ENCODE measurements at places on chromosomes 6 and 20. TPM values are rescaled to one million over a fixed set of nuclear protein-coding genes. Genes with fewer than 3 reads are reported as not detected.

DNA sequence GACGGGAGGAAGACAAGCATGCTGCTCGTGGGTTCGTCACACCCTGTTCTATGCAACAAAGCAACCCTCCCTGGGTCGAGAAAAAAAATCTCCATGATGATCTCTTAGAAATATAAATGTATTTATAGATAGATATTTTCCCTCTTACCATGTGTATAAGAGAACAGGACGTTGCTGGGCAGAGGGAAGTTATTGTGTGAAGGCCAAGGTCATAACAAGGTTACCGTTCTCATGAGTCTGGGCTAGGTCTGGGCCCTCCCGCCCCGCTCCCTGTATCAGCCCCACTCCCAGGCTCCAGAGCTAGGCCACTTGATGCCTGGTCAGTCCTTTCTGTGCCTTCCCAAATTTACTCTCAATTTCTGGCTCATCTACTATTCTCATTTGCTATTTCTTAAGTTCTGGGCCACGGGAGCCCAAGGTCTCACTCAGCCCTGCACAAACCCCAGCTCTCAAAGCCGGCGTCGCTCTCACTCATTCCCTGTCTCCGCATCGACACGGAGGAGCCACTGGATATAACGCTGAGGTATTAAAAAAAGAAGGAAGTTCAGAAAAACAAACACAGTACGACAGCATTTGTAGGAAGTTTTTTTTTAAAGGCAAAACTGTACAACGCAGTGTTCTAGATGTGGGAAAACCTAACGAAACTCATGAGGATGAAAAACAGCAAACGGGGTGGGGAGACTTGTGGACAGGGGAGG lies 96.8 kb downstream of the PSMG4 start:
- H3K27ac ChIP-seq, result peak overlapping the region; percentile 85
- H3K36me3 ChIP-seq, result no peaks in the 10 kb centered on the region
- no peaks in the 10 kb centered on the region for H3K27me3 ChIP-seq
- H3K4me1 ChIP-seq, result peaks cover 64% of the 10 kb centered on the region
- H3K4me3 ChIP-seq, result peak overlapping the region; percentile 38
- DNase-seq, result peak; percentile 79

Gene CLPSL2
- not detected for total RNA-seq

DNA sequence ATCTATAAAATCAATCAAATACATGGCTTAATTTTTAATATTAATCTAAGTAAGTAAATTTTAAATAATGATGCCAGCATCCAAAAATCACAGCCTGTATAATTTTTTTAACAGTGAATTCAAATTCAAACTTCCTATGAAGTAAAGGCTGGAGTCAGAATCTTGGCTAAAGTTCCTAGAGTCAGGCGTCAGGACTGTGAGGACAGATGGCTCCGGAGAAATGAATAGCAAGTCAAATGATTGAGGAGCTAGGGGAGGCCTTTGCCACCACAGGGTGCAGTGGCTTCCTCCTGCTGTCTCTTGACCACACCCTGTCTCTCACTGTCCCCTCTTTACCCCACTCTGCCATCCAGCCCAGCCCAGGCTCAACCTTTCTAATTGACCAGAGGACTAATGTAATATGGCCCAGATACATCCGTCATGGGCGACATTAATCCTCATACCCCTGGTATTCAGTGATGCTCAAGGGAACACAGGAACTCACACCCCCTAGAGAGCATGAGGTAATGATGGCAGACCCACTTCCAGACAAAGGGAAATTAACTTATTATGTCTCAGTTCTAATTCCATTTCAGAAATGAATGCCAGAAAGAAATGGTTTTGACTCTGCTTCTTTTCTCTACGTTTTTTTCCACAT lies 53.4 kb downstream of the OPRM1 start:
- no peaks in the 10 kb centered on the region for H3K27me3 ChIP-seq
- no peak overlapping the region for H3K4me3 ChIP-seq
- no peak for DNase-seq

GRCh38 chr20:62063981-62064769 lies 1.5 kb downstream of the TAF4 start:
- H3K27ac ChIP-seq, result peak overlapping the region; percentile 72
- peak; percentile 72 for DNase-seq
- no peaks in the 10 kb centered on the region for H3K27me3 ChIP-seq
- peaks cover 44% of the 10 kb centered on the region for H3K4me1 ChIP-seq

Gene CNR1
- 4.0 TPM for total RNA-seq

GRCh38 chr20:13147971-13148370 lies 73.1 kb upstream of the ISM1 start:
- peaks cover 6% of the 10 kb centered on the region for H3K4me1 ChIP-seq
- H3K4me3 ChIP-seq, result no peak overlapping the region
- no peaks in the 10 kb centered on the region for H3K36me3 ChIP-seq
- DNase-seq, result no peak

Gene LINC00237
- not detected for total RNA-seq

Gene IP6K3
- not detected for total RNA-seq

Gene STMND1
- not detected for total RNA-seq

Gene MYLK4
- total RNA-seq, result 1.3 TPM

GRCh38 chr20:53949319-53949839 lies 121.0 kb downstream of the BCAS1 start:
- H3K27me3 ChIP-seq, result no peaks in the 10 kb centered on the region
- H3K4me1 ChIP-seq, result peaks cover 16% of the 10 kb centered on the region
- peak; percentile 75 for DNase-seq
- no peak overlapping the region for H3K27ac ChIP-seq

DNA sequence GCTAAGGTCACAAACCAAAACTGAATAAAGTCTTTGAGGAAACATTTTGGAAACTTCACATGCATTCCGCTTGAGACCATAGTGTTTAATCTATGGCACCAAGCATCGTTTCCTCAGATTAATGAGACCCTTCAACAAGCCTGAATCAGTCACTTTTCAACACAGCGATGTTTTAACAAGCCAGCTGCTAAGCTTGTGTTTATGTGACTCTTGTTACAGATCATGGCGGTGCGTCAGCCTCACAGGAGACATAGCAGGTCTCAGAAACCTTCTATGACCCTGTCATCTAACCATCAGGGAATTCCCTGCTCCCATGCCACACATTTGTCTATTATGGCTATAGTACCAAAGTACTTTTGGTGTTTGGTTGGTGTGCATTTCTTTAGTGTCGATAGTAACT lies 57.2 kb downstream of the MTFR2 start:
- DNase-seq, result no peak
- H3K27ac ChIP-seq, result no peak overlapping the region
- no peaks in the 10 kb centered on the region for H3K27me3 ChIP-seq
- H3K4me3 ChIP-seq, result no peak overlapping the region

DNA sequence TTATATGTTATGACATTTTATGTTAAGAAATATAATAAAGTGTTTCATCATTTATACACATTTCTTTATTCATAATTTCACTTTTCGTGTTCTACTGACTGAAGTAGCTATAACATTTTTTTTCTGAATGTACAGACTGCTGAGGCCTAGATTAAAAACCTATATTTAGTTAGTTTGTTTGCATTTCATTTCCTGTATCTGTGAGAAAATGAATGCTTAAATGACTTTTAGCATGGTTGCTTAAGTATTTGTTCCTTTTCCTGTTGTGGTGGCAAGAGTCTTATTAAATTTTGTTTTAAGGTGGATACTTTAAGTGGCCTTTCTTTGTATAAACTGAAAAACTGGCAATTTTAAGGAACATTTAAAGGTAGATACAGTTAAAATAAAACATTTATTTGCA lies 779.7 kb upstream of the MAN1A1 start:
- no peak for DNase-seq
- H3K4me1 ChIP-seq, result no peaks in the 10 kb centered on the region
- no peaks in the 10 kb centered on the region for H3K36me3 ChIP-seq

Gene ENPP4
- total RNA-seq, result 2.6 TPM

GRCh38 chr20:17896193-17896723 lies 72.3 kb downstream of the SNX5 start:
- peak overlapping the region; percentile 79 for H3K27ac ChIP-seq
- peak; percentile 45 for DNase-seq
- no peaks in the 10 kb centered on the region for H3K27me3 ChIP-seq
- no peaks in the 10 kb centered on the region for H3K36me3 ChIP-seq

DNA sequence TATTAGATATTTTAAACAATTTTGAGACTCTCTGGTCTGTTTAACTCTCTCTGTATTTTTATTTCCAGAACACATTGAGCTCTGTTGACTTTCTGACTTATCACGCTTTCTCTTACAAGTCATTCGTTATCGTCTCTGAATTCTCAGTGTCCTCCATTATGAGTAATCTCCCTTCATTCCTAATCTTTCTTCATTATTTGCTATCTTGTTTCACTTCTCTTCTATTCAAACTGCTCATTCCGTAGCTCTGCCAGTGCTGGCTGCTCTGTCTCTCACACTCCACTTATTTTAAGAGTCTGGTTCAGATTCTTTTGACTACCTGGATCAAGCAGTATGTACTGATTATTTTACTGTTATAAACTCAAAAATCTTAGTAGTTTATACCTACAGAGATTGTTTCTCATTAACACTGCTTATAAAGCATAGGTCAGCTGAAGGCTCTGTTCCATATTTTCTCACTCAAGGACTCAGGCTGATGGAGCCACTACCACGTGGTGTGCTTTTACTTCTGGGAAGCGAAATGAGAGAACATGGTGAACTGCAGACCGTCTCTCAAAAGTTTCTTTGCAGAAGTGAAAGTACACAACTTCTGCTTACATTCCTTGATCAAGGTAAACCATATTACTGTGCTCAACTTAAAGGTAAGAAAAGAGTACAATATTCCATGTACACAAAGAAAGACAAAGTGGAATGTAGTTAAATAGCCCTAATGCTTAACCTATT lies 485.2 kb downstream of the GRIK2 start:
- DNase-seq, result no peak
- H3K4me3 ChIP-seq, result no peak overlapping the region
- H3K27ac ChIP-seq, result no peak overlapping the region
- no peaks in the 10 kb centered on the region for H3K4me1 ChIP-seq
- H3K27me3 ChIP-seq, result no peaks in the 10 kb centered on the region

Gene UNC5CL
- total RNA-seq, result 84.8 TPM

Gene EYA2
- total RNA-seq, result 1.8 TPM

Gene PAX1
- not detected for total RNA-seq

Gene BPIFB1
- 51.1 TPM for total RNA-seq

Gene FOXS1
- total RNA-seq, result not detected

DNA sequence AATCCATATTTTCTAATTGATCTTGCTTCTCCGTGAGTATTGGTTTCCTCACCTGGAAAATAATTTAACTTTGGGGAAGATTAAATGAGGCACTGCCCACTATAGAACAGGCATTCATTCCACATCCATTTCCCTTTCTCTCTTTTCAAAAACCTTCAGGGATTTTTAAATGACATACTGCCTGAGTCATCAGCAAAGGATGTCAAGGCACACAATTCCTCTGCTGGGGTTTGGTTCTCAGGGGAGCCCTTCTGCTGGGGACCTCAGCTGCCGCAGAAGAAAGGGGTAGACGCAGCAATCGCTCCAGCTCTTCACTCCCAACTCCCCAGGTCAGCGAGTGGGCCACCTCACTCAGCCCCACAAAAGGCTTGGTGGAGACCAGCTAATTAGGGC lies 90.7 kb upstream of the BACH2 start:
- peaks cover 19% of the 10 kb centered on the region for H3K27me3 ChIP-seq
- no peak overlapping the region for H3K4me3 ChIP-seq
- no peaks in the 10 kb centered on the region for H3K4me1 ChIP-seq
- no peak overlapping the region for H3K27ac ChIP-seq
- H3K36me3 ChIP-seq, result no peaks in the 10 kb centered on the region

DNA sequence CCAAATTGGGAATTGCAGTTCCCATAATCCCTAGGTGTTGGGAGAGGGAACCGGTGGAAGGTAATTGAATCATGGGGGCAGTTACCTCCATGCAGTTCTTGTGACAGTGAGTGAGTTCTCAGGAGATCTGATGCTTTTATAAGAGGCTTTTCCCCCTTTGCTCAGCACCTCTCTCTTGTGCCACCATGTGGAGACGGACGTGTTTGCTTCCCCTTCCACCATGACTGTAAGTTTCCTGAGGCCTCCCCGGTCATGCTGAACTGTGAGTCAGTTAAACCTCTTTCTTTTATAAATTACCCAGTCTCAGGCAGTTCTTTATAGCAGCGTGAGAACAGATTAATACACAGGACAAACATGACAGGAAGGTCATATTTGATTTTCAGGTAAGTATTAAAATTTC lies 25.3 kb upstream of the HECA start:
- H3K27me3 ChIP-seq, result no peaks in the 10 kb centered on the region
- DNase-seq, result no peak
- H3K4me3 ChIP-seq, result no peak overlapping the region
- no peaks in the 10 kb centered on the region for H3K4me1 ChIP-seq
- no peaks in the 10 kb centered on the region for H3K36me3 ChIP-seq

GRCh38 chr6:117338567-117338966 lies 73.2 kb downstream of the VGLL2 start:
- no peak overlapping the region for H3K4me3 ChIP-seq
- H3K4me1 ChIP-seq, result no peaks in the 10 kb centered on the region
- H3K36me3 ChIP-seq, result no peaks in the 10 kb centered on the region

All from stomach (tissue), 19 donors.